ENCODE measurements at places on chromosomes 16 and 17.

- peak; percentile 40 for DNase-seq
Measured at GRCh38 chr16:30761427-30761927, 385 bp downstream of the CFAP119 start.

DNA sequence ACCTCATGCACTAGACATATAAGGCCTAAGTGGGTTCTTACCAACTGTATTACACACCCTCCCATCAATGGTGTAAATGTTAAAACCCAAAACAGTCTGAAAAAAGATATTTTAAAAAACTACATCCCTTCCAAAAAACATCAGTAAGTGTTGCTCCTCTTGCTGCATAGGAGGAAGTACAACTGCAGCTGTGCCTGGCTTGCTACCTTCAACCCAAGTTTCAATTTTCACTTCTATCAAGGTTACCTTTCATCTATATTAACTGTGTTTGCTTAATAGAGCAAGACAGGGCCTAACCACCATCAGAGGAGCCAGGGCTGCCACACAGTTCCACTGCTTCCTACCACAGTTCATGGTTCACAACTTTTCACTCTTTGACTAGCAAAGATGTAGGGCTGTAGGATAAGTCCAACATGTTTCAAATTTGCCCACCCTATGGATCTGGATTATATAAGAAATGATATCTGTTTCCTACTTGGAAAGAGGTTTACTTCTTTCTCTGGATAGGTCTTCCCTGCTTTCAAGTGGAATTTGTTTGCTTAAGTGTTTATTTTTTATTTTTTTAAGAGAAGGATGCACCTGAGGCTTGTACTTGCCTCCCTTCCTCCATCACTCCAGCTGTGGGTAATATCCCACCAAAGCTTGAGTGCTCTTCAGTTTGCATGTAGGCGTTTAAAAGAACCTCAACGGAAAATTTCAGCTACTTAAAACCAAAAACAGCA is 56.7 kb downstream of the GRB7 start:
- DNase-seq = no peak

- no peak for DNase-seq
Measured at GRCh38 chr17:57584050-57584551, 161.0 kb downstream of the CCDC182 start.

- no peak for DNase-seq
Measured at GRCh38 chr17:45310380-45311324, 6.2 kb downstream of the MAP3K14 start.

DNA sequence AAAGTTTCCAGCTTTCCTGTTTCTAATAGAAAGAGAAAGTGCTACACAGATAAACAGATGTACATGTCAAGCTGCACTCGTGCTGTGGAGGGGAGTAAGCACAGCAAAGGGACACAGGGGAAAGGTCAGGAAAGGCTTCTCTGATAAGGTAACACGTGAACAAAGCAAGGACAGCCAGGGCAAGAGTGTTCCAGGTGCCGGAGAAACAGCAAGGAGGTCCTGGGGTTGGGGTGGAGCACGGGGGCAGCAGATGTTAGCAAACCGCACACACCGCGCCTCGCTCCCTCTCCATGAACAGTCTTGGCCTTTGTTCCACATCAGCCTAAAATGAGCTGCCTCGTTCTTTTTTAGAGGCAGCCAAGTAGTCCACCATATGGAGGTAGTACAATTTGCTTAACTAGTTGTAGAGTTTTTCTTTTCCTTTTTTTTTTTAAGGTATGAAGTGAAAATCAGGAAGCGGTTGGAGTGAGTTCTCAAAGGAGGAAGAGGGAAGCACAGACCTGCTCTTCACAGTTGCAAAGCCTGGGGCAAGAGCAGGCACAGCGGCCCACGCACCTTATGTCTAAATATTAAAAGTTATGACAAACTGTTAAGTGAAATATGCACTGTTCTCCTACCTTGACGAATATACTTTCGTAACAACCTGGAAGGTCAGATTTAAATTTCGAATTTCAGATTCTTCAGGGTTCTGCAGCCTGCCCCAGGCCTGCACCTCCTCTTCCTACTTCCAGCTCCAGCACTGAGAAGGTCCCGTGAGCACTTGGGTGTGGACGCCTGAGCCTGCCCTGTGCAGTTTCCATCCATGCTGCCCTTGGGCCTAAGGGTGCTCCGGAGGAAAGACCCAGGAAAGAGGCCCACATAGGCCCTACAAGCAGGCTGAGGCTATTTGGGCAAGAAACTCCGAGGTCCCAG is 41.5 kb upstream of the RPH3AL start:
- DNase-seq = no peak

DNA sequence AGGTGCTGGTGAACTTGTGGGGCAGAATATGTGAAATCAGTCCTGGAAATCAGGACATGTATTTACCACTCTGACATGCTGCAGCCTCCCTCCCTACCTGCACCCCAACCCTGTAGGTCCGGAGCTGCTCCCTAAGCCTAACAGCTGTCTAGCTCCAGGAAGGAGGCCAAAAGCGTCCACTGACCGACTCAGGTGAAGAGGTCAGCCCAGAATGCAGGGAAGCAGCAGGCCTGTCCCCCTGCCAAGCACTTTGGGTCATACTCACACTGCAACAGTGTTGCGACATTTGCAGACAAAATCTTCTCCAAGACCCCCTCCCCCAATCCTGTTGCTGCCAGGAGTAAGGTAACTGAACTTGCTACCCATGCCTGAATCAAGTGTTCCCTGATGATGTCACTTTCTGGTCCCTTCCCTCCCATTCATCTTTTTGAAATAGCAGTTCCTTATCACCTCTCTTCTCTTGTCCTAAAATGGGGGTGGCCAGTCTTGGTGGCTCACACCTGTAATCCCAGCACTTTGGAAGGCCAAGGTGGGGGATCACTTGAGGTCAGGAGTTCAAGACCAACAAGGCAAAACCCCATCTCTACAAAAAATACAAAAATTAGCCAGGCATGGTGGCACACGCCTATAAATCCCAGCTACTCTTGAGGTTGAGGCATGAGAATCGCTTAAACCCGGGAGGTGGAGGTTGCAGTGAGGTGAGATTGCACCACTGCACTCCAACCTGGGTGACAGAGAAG is 1.3 kb upstream of the ACLY start:
- no peak for DNase-seq

DNA sequence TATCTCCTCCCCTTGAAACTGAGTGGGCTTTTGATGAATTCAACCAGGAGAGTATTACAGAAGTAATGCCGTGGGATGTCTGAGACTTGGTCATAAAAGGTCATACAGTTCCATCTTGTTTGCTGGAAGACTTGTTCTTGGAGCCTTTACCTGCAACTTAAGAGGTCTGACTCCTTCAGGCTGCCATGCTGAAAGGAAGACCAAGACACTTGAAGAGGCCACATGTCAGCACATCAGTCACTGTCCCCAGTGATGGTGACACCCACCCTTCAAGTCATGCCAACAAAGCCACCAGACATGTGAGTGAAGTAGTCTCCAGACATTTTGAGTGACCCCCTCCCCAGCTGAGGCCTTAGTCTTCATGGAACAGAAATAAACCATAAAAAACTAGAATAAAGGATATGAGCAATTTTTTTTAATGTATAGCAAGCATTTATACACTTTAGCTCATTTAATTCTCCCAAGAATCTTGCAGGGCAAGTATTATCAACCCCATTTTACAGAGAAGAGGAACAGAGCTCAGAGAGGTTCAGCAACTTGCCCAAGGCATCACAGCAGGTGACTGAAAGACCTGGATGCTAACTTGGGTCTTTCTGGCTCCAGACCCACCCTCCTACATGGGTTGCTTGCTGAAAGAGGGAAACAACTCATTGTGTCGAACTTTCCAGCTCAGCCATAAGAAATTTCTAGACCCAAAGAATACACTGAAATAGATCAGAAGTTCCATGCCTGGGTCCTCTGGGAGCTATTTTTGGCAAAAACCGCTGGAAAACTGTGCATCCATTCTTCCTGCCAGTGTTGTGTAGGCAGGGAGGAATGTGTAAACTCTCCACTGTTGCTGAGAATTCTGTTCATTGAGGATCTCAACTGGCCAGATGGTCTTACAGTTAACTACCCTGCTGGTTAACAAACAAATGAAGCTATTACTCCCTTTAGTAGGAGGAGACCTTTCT is 38.1 kb downstream of the SOCS1 start:
- DNase-seq = no peak

DNA sequence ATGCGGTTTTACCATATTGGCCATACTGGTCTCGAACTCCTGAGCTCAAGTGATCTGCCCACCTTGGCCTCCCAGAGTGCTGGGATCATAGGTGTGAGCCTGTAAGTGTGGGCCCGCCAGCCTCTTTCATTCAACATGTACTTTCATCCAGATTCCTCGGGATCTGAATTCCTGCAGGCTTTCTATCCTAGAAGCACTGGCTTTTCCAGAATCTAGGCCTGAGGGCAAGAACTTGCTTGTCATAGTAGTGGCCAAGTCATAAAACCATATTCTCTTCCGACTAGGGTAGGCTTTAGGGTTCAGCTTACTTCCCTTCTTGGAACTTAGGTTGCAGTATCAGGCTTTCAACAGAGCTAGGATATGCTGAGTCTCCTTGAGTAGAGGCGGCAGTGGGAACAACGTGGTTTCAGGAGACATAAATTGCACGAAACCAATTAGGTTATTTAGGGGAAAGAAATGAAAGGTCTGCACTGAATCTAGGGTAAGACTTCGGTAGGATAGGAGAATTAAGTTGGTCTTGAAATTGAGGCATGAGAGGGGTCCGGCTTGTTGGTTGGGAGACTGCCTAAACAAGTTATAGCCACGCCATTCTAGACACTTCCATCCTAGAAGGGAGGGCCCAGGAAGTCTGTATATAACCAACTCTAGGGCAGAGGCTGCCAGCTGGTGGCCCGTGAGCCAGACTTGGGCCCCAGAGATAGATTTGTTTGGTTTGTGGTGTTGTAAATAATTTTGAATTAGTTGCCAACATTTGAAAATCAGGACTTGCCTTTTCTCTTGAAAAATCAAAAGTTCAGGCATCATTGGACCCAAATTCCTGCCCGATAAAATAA is 15.6 kb downstream of the SLC7A6 start:
- no peak for DNase-seq

- DNase-seq = no peak
Measured at GRCh38 chr16:28823291-28823872, 583 bp downstream of the ATXN2L start.

- no peak for DNase-seq
Measured at GRCh38 chr16:25210758-25211157, 6.0 kb upstream of the AQP8 start.

DNA sequence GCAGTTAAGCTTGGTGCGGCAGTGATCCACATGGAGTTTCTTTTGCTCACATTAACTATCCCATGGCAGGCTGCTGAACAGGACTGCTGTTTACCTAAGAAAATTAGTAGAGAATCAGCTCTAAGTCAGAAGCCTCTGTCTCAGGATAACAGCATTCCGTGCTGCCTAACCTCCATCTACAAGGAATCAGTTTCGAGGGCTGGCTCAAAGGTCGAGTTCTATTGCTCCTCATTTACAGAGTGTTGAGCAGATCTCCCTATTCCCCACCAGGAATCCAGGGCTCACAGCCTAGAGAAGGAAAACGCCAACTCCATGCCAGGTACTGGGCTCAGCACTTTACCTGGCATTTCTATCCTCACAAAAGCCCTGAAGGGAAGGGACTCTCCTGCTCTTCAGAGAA is 9.9 kb downstream of the GINS2 start:
- no peak for DNase-seq

DNA sequence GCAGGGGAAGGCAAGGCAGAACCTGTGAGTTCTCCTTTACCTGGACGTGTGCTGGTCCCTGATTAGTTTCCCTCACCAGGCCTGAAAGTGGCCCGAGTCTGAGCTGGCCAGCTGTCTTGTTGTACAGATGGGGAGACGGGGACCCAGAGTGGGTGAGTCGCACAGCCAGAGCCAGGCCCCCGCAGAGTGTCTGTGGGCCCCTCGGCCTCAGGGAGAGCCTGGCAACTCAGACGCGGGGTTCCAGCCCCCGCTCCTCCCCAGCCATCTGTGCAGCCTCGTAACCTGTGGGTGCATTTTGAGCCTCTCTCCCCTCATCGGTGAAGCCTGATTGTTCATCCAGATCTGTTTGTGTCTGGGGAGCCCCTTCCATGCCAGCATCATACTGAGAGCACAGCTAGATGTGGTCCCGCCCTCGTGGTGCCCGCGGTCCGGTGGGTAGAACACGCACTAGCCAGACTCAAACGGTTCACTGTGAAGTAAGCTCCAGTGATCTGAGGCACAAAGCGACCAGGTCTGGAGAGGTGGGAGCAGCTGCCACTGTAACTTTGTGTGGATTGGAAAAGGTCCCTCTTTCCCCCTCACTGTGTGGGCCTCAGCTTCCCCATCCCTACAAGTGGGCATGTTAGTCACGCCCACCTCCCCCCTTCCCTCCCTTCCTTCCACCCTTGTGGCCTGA is 6.0 kb upstream of the NDRG4 start:
- no peak for DNase-seq

GRCh38 chr16:15966836-15967546 is 17.6 kb downstream of the ABCC1 start:
- no peak for DNase-seq

DNA sequence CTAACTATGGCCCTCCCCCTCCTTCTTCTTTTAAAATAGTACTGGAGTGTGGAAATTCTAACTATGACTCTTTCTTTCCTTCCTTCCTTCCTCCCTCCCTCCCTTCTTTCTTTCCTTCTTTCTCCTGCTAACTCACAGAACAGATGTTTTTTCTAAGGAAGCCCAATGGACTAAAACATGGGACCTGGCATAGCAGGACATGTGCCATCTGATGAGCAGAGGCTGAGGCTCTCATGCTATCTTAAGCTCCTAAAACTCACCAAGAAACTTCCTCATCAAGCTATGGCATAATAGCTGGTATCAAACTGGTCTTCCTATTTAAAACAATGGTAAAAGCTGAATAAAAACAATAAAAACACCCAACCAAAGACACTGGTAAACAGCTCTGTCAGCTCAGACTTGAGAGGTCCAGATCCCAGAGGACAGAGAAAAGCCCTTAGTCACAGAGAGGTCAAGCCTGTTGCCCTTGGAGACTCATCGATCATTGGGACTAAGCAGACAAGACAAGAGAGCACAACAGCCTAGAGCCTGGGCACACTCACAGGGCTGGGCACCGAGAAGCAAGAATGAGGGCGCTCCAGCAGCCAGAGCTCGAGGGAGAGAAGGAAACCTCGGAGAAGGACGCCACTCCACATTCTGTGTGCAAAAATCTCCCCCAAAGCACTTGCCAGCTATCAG is 27.6 kb downstream of the SLC38A10 start:
- DNase-seq = no peak

DNA sequence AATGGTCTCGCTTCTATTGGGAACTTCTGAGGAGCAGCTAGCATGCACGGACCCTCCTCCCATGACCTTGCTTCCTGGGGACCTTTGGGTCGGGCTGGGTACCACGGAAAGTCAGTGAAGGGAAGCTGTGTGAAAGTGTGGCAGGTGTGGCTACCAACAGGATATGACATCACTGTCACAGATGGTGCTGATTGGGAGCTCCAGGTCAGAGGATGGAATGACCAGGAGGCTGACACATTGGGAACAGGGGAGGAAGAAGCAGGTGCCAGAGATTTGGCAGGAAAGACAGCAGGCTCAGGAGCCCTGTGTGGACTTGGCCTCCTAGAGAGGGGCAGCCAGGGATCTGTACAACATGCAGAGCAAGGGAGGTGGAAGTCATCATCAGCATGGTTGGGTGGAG is 34.0 kb downstream of the CPNE2 start:
- DNase-seq = no peak
